ENCODE measurements at places on chromosomes 2 and 18.

DNA sequence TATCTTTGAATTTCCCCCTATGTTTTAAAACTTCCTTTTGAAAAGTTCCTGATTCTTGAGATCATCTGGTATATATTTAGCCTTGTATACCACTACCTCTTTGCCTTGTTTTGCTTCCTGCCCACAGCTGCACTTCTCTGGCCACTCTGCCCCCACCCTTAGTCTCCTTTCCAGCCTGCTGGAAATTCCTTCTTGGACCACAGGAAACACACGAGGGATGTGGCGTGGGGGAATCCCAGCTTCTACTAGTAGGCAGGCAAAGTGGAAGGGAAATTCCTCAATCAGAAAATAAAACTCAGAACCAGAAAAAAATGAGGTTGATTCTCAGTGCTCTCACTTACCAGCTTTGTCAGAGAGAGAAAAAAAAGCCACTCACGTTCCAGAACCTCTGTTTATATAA lies 13.4 kb downstream of the IL18RAP start:
- DNase-seq = peak; percentile 21

- peak; percentile 14 for DNase-seq
Observed at GRCh38 chr2:148565272-148565894, 79.2 kb upstream of the EPC2 start.

- no peak for DNase-seq
Observed at GRCh38 chr18:21759836-21760235, 19.2 kb downstream of the MIB1 start.

GRCh38 chr2:31137211-31138036 lies 816 bp downstream of the GALNT14 start:
- DNase-seq = no peak

- no peak for DNase-seq
Observed at GRCh38 chr2:139917690-139918384, 1137.6 kb upstream of the NXPH2 start.

GRCh38 chr2:134739236-134739878 lies 20.6 kb upstream of the TMEM163 start:
- no peak for DNase-seq

DNA sequence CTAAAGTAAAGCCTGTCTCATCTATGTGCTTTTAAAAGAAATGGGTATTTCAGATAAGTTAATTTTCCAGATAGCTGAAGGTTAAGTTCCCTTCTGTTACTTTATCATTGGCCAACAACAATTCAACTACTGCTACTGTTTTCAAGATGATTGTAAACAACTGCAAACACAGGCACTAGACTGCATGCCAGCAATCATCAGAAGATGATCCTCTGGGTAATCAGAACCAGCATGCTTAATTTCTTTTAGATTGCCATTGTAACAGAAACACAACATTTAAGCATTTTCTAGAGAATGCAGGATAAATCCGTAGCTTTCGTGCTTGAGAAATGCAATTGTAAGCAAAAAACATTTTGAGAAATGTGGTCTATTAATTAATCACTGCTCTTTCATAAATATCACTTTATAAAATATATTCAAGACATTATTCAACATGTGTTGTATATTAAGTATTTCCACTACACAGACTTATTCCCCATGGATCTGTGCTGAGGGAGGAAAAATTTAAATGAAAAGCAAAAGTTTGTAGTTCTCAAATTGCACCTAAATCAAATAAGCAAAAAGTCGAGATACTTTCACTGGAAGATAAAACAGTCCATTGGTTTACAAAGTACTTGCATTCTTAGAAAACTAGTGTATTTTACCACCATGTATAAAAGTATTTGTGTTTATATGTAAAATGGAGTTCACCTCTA lies 133.7 kb downstream of the ATL2 start:
- DNase-seq = no peak

DNA sequence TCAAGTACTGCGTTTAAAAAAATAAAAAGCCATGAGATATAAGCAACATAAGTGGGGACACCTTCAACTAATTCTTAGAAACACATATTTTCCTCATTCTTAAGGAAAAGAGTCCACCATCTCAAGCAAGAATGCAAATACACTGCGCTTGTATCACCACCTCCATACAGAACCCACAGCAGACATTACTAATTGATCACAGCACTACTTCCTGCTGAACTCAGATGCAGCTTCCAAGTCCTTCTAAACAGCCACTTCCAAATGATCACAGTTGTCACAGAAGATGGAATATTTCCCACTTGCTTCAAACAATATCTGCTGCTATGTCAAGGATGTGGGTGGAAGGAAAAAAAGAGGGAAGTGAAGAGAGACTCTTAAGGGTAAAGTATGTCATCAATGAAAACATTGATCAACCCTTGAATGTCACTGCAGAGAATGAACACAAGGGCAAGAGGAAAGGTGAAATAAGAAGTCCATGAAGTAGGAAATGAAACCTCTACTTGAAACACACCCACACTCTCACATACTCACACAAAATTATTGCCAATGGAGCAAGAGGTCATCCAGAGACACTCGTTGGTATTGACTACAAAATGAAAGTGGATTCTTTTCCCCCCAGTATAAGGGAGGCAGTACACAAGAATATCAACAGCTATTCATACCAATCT lies 22.1 kb downstream of the TGFA start:
- no peak for DNase-seq

DNA sequence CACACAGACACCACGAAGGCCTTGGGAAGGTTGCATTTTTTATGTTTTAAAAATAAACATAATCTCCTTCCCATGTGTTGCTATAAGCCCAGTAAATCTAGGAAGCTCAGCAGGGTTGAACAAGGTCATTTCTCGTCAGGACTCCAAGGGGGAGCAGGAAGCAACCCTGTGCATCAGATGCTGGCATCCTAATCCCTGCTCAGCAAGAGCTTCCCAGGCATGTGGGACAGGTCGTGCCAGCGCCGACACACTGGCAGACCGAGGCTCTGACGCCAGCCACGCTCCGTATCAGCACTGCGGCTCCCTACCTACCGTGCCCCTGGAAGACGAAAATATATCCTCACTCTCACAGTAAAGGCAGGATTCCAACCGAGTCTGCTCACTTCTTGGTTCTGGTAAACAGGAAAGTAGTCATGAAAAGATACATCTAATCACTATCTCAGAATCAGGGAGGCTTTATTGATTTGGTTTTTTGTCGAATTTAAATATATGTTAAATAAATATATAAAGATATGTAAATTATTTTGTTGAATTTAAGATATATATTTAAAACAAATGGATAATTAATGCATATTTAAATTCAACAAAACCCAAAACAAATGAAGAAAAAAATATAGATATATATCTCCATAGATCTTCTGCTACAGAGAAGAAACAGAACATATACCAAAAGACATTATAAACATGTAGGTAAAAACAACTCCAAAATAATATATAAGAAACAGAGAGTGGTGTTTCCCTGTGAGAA lies 61.4 kb downstream of the TXNL1 start:
- no peak for DNase-seq

- no peak for DNase-seq
Observed at GRCh38 chr2:29224693-29225551, 109.7 kb downstream of the CLIP4 start.

DNA sequence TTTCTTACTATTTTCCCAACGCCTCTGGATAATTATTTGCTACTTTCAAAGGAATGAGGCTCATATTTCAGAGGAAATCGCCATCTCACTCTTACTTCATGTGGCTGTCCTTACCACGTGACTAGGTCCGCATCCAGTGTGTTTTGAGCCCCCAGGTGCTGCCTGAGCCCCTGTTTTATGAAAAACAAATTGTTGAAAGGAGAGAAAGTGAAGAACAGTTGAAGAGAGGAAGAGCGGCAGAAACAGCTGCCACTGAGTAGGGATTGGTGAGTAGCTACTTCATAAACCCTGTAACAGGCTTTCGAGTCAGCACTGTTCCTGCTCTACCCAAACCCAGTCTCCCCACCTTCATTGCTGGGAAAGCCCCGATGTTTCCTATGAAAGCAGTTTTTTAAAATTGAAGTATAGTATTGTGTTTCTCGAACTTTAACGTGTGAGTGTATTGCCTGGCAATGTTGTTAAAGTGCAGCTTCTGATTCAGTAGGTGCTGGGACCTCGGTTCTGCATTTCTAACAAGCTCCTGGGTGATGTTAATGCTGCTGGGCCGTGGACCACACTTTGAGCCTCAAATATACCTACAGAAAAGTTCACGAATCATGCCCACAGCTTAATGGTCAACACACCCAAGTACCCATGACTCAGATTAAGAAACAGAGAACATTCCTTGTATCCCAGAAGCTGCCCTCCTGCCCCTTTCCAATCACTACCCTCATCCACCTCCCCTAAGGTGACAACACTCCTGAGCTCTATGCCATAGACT lies 39.7 kb downstream of the TMEM177 start:
- no peak for DNase-seq

DNA sequence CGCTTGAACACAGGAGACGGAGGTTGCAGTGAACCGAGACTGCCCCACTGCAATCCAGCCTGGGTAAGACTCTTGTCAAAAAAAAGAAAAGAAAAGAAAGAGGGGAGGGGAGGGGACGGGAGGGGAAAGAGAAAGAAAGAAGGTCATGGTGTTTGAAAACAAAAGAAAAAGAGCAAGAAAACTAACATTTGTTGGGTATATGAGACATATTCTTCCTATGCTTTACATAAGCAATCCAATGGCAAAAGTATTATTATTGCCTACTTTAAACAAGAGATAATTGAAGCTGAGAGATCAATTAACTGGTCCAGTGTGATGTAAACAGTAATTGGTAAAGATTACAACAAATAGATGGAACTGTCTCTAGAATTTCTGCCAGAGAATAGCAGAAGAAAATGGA lies 157.3 kb downstream of the ZRANB3 start:
- DNase-seq = no peak

- no peak for DNase-seq
Observed at GRCh38 chr2:114614592-114614991, 172.2 kb downstream of the DPP10 start.

DNA sequence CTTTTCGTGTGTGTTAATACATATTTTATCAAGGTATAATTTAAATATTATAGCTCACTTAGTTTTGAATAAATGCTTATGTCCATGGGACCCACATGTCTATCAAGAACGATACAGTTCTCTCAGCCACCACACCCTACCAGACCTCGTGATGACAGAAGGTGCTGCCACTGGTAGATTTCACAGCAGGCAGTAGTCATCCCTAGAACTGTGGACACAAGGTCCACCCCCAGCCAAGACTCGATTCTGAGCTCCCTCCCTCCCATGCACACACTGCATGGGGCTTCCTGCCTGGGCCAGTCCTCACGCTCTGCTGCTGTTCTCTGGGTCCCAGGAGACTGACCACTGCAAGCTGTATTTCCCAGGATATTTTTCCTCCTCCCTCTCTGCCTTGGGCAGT lies 26.5 kb upstream of the CREB1 start:
- DNase-seq = no peak

- DNase-seq = no peak
Observed at GRCh38 chr2:64785245-64785644, 131.5 kb upstream of the SERTAD2 start.

- DNase-seq = no peak
Observed at GRCh38 chr2:127176371-127177311, 43.5 kb downstream of the CYP27C1 start.

- no peak for DNase-seq
Observed at GRCh38 chr2:158743466-158743865, 51.7 kb upstream of the DAPL1 start.

DNA sequence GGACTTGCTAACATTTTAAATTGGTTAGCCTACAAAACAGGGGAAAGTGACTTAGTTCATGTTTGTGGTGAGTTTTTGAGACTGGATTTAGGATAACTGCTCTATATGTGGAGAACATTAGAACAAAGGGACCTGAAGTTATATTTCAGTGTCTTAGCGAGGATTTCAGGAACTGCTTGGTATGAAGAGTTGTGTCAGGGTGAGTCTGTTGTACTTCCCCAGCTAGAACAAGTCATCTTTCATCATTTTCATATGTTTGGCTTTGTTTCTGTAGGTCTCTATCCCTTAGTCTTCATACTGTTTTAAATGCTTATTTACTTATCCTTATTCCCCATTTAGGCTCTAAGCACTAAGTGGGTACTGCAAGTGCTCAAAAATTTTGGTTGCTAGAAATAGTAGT lies 41.9 kb downstream of the KCMF1 start:
- peak; percentile 29 for DNase-seq

- DNase-seq = no peak
Observed at GRCh38 chr2:39176997-39177396, 56.1 kb upstream of the SOS1 start.

GRCh38 chr18:46562674-46563192 lies 94.3 kb downstream of the LOXHD1 start:
- DNase-seq = no peak

GRCh38 chr2:95357717-95358280 lies 44.7 kb upstream of the FAHD2A start:
- DNase-seq = no peak

DNA sequence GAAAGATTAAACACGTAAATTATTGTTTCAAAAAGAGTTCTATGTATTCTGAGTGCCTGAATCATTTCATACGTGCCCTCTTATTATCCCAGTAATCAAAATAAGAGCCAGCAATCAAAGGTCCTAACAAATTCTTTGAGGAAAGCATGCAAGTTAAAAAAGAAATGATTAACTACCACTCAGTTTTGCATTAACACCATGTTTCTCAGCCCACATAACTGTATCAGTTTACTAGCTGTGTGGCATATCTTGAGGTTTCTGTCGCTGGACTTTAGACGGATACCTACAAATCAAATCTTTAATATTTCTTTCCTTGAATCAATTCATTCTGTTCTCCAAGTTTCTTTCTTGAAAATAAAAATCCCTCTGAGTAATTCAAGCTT lies 668.9 kb upstream of the CHAC2 start:
- no peak for DNase-seq

GRCh38 chr2:211751848-211752247 lies 786.8 kb downstream of the ERBB4 start:
- DNase-seq = no peak

DNA sequence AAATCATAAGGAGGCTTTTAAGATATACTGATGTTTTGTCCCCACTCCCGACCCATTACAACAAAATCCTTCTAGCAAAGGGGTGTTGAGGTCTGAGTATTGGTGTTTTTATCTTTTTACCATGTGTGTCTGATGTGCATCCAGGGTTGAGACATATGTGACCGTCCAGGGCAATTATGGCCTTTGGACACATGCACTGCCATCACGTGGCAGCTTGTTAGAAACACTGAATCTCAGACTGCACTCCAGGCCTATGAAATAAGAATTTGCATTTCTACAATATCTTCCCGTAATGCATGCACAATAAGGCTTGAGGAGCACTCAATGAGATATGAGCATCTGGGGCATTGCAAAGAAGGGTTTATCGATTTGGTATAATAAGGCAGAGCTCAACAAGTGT lies 235.1 kb upstream of the ZNF804A start:
- DNase-seq = no peak

GRCh38 chr2:57894381-57894780 lies 152.2 kb upstream of the VRK2 start:
- DNase-seq = no peak

Measured in Kasumi-1 (cell line).